ENCODE measurements at places on chromosomes 4 and X.

- DNase-seq: no peak
Observed at GRCh38 chr4:26261405-26261804, 59.4 kb upstream of the RBPJ start.

DNA sequence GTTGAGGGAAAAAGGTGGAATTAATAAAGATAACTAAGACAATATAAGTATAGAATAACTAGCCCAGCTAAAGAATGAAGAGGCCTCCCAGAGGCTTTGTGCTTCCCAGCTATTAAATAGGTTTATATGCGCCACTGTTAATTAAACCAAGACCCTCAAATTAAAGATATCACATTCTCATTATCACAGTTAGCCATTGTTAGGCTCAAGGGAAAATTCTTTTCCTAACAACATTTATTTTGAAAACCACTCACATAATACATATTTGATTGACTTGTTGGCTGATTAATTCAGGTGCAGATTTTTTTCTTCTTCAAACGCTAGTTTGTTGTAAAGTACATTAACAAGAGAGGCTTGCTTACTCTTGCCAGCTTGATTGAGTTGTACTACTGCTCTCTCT lies 216.8 kb upstream of the TRAM1L1 start:
- DNase-seq: no peak

- no peak for DNase-seq
Observed at GRCh38 chrX:53159184-53159583, 65.2 kb downstream of the KANTR start.

GRCh38 chrX:110338935-110339334 lies 19.7 kb upstream of the RTL9 start:
- DNase-seq: no peak

- no peak for DNase-seq
Observed at GRCh38 chr4:177005674-177006230, 213.0 kb upstream of the VEGFC start.

DNA sequence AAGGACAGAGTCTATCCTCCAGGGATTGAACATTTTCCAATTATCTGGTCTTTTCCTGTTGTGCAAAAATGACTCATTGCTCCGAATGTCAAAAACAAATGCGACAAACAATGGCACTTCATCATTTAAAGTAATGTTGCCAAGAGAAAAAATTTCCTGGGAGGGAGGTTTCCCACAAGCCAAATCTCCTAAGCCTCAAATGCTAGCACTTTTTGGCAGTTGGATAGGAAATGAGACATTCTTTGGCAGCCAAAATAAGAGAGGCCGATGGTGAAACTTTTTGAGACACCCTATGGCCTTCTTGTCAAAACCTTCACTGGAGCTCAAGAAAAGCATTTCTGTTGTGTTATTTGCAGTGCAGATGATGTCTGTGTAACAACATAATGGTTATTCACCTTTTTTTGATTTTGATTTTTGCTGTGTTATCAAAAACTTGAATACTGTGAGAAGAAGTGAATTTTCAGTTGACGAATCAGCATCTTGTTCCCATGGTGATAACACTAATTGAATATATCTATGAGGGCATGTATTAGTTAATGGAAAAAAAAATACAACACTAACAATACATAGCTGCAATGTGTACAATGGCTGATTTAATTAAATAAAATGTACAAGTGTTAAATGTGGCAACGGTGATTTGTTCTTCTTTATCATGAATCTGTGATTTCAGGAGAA lies 333.8 kb downstream of the ANK2 start:
- no peak for DNase-seq

DNA sequence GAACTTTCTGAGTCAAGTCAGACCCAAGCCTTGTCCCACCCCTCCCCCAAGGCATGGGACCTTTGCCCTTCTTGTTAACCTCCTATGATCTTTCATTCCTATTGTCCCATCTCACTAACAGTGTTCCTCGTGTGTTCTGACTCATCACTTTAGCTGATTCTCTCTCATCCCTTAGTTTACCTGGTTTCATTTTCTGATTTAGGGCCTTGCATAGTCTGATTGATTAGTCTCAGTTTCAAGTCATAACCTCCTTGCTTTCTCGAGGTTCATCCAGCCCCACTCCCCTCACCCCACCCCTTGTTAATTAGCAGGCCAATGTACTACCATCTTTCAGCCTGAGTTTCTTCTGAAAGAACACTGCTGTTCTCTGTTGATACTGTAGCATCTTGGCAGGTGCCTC lies 517.4 kb downstream of the RPA4 start:
- peak; percentile 1 for DNase-seq

- no peak for DNase-seq
Observed at GRCh38 chrX:9515489-9515888, 50.6 kb downstream of the TBL1X start.

DNA sequence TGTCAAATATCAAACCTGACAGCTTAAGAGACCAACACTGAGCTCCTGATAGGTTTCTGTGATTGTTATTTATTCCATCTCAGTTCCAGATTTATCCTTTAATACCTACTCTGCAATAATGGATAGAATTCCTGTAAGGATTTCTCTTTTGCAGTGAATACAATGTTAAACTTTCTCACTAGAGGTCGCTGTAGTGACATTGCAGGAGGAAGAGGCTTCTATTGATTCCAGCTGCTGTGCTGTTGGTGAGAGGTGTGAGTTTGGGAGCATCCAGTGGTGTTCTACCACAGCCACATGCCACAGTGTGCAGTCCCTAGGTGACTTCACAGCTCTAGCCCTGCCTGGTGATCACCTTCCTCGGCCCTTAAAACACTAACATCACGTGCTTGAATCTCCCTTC lies 34.6 kb upstream of the DCAF8L2 start:
- peak; percentile 41 for DNase-seq

DNA sequence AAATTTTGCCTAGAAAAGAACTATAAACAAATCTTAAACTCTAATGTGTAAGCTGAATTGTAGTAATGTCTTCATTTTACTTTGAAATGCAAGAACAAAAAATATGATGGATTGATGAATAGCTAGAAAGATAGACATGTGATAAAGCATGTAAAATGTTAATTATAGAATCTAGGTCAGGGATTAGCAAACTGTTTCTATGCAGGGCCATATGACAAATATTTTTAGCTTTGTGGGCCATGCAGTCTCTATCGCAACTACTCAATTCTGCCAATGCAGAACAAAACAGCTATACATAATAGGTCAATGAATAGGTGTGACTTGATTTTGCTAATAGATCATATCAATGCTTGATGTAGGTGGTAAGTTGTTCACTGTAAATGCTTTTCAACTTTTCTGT lies 75.3 kb downstream of the TBCK start:
- DNase-seq: no peak

- no peak for DNase-seq
Observed at GRCh38 chr4:138249132-138249531, 7.0 kb upstream of the SLC7A11 start.

GRCh38 chr4:151304755-151305154 lies 20.6 kb downstream of the SH3D19 start:
- no peak for DNase-seq

- DNase-seq: peak; percentile 13
Observed at GRCh38 chrX:50813843-50814661, at the start of gene SHROOM4. Gene SHROOM4 (minus strand): TSS chrX:50814194. CDS start chrX:50814018, 176 bp downstream.

DNA sequence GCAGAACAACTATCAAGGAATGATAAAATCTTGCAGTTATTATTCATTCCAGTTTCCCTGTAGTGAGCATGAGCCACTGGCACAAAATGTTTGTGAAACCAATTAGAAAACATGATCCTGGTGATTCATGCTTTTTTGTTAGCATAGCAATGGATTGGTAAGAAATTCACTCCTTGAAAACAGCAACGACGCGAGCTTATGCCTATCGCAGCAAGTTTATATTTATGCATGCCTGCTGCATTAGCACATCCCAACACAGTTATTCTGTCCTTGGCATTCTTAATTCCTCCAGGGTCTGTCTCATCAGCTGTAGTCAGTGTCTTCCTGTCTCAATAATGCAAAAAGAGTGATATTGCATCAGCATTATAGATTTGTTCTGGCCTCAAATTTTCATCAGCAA lies 975.9 kb downstream of the STIM2 start:
- no peak for DNase-seq

GRCh38 chr4:19725130-19725529 lies 526.6 kb upstream of the SLIT2 start:
- no peak for DNase-seq

- DNase-seq: no peak
Observed at GRCh38 chr4:28754376-28754775, 1893.7 kb downstream of the STIM2 start.

DNA sequence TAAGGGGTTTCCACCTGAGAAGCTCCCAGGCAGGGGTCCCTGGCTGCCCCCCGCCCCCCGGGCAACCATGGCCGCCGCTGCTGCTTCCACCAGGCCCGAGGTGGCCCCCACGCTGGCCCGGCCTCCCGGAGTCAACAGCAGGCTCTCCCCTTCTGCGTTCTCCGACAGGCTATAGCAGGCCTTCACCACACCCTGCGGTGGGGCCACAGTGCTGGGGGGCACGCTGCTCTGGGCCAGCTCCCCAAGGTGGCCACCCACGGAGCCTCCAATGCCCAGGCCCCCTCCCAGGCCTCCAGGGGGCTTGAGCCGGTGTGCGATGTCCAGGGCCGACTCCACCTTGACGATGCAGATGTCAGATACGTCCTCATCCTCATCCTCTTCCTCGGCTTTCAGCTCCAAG lies 72.5 kb downstream of the UBE2K start:
- DNase-seq: no peak

GRCh38 chr4:16415751-16416150 lies 189.5 kb upstream of the TAPT1 start:
- no peak for DNase-seq

GRCh38 chr4:70473679-70474078 lies 1.7 kb downstream of the MUC7 start:
- DNase-seq: no peak

DNA sequence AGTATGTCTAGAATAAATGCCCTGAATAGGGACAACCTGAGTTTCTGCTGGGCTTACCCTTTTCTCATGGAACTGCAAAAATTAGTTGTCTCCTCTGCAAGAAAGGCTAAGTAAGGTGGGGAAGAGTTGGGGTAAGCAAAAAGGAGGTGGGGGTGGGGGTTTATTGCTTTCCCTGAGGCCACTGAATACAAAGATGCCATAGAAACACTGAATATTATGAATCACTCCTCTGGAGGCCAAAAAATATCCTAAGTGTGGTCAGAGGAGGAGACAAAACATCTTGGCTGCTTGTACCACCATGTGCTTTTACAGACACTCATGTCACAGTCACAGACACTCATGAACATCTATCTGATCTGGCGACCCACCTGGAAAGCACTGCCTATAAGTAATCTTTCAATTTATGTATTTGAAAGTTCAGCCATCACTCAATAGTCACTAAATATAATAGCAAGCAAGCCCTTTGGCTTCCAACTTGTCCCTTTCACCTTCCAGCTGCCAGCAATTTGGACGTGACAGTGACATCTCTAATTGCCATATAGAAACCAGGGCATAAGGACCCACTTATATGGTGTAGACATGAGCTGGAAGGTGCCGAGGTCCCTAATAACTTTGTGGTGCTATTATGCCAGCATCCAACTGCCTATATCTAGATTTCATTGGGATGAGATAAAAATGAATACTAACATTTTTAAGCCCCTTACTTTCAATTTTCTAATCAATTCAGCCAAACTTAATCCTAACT lies 122.7 kb upstream of the CBR4 start:
- DNase-seq: no peak

- no peak for DNase-seq
Observed at GRCh38 chr4:181166742-181167399, 1076.3 kb upstream of the TENM3 start.

DNA sequence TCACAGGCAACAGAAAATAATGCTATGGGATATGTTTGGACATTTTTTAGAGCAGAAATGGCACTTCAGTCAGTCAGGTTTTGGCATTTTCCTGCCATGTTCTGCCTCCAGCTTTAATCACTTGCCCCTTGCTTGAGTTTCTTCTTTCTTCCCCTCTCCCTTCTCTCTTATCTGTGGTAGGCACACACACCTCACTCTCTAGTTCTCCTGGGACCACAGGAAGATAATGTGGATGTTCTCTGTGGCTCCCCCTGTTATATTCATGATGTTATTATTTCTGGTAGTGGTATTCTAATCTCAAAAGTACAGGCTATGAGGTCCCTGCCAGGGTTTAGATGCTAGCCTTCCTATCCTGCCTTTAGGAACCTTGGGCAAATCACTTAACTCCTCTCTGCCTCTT lies 5.2 kb downstream of the HADH start:
- no peak for DNase-seq

GRCh38 chrX:21806691-21807090 lies 32.7 kb upstream of the MBTPS2 start:
- DNase-seq: no peak

DNA sequence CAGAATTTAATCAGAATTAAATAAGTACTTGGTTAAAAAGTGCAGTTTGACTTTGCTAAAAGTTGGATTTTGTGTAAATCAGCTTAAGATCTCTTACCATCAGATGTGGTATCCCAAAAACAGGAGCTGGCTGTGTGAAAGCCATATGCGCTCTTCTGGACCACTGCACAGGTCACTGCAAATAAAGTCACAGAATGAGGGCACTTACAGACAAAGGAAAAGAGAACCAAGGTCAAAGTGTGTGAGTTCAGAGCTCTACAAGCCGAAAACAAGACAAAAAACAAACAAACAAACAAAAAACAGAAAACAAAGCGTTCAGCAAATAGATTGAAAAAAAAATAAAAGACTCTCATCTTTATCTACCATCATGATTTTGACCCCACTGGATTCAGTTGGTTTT lies 6.4 kb downstream of the DYNLT3 start:
- DNase-seq: no peak

- no peak for DNase-seq
Observed at GRCh38 chr4:145308598-145308997, 128.2 kb upstream of the OTUD4 start.

All from HepG2 (cell line).